Activated CD4-positive, CD25-positive, alpha-beta regulatory T cell treated with anti-CD3 and anti-CD28 coated beads, Interleukin-2, amount 50 U/mL, for 24 hours (primary cell): ENCODE measurements at places on chromosomes 2 and 18.

DNA sequence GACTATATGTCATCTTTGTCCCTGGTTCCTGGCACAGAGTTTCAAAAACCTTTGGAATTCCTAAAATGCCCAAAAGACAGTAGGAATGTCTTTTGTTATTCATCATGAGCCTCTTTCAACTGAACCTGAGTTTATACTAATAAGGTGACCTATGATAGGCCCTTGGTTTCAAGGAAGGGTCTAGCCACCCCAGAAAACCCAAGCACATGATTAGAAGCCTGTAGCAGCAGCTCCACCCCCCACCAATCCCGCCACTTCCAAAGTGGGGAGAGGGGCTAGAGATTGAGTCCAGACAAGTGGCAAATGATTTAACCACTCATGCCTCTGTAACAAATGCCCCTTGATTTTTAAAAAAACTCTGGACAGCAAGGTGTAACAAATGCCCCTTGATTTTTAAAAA is 56.8 kb downstream of the ADD2 start:
- no peak for ATAC-seq

GRCh38 chr2:126657148-126657635 is 1.2 kb downstream of the GYPC start:
- ATAC-seq, result peak; percentile 33

GRCh38 chr2:238915596-238915995 is 67.7 kb downstream of the TWIST2 start:
- no peak for ATAC-seq

- no peak for ATAC-seq
These were observed 18.3 kb upstream of the LNPK start for GRCh38 chr2:176020400-176020799.

GRCh38 chr2:29245742-29246382 is 130.6 kb downstream of the CLIP4 start:
- no peak for ATAC-seq

DNA sequence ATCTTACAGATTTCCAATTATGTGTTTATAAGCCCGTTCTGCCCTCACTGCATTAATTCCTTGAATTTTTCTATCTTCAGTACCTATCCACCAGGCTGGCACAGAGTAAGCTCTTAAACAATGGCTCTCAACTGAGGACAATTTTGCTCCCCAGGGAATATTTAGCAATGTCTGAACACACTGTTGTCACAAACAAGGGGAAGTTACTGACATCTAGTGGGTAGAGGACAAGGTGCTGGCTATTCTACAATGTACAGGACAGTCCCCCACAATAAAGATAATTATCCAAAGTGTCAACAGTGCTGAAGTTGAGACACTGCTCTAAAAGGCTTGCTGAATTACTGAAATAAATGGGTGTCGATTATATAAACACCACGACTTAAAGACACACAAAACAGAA is 5.0 kb downstream of the NDUFS1 start:
- no peak for ATAC-seq

GRCh38 chr18:2893056-2893455 is 46.2 kb downstream of the EMILIN2 start:
- no peak for ATAC-seq

- ATAC-seq, result no peak
These were observed 1020.6 kb downstream of the BCL11A start for GRCh38 chr2:59532808-59533207.

- no peak for ATAC-seq
These were observed 137.5 kb downstream of the FMNL2 start for GRCh38 chr2:152472481-152472887.

DNA sequence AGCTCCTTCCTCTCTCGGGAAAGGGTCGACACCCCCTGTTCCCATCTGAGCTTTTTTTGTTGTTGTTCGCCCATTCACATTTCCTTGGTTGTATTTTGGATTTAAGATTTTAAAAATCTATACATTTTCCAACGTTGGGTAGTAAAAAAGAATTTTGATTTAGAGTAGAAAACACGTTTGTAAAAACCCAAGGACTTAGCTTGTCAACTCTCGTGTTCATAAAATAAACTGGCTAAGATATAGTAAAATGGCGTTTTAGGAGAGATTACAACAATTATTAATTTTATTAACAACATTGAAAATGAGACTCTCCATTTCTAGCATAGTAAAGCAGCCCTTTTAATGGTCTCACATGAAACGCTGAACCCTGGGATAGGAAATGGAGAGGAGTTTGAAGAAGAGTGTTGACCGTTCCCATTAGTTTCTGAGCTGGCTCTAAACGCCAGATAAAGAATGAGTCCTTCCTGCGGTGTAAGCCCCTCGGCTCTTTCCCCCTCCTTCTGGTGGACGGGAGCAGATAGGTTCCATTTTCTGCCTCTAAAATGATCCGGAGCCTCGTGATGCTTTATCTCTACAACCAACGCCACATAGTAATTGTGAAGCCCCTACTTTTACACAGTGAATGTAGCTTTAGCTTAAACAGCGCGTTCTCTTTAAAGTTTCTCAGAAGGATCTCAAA is 24.0 kb upstream of the ZNF516 start:
- no peak for ATAC-seq

DNA sequence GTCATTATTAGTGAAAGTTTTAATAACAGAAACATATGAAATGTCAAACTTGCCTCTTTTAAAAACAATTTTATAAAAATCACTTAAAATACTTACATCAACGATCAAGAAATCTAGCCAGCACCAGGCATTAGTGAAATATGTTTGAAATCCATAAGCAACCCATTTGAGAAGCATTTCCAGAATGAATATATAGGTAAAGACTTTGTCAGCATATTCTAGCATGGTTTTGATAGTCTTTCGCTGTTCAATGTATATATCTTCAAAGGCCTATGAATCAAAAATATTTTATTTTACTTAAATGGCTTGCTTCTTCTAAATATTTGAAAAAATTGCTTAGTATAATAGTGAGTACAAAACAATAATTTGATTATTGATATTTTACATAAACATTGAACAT is 91.1 kb downstream of the SCN3A start:
- no peak for ATAC-seq

- peak; percentile 38 for ATAC-seq
These were observed 7.0 kb upstream of the NDUFV2 start for GRCh38 chr18:9095297-9096006.

DNA sequence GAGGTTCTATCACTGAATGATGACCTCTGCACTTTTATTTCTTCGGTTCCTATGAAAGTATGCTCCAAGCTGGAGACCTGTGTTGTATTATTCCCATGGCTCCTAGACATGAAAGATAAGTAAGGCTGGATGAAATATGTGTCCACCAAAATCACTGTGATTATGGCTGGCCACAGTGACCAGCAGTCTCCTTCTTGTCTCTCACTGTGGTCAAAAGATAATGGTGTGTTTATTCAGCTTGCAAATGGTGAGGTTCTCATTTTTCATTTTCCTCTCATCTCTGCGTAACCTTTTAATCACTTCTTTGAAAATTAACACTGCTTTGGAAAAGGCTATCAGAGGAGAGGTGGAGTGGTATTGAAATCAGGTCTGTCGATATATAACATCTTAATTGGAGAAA is 107.8 kb upstream of the DAPL1 start:
- ATAC-seq, result no peak

DNA sequence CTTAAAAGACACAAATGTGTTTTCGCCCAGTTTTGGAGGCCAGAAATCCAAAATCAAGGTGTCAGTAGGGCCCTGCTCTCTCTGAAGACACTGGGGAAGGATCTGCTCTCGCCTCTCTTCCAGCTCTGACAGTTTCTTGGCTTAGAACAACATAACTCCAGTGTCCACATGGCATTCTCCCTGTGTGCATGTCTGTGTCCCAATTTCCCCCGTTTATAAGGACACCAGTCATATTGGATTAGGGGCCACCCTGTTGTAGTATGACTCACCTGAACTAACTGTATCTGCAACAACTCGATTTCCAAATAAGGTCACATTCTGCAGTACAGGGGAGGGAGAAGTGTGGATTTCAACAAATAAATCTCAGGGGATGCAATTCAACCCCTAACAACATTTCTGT is 263.2 kb downstream of the SS18 start:
- ATAC-seq, result no peak

DNA sequence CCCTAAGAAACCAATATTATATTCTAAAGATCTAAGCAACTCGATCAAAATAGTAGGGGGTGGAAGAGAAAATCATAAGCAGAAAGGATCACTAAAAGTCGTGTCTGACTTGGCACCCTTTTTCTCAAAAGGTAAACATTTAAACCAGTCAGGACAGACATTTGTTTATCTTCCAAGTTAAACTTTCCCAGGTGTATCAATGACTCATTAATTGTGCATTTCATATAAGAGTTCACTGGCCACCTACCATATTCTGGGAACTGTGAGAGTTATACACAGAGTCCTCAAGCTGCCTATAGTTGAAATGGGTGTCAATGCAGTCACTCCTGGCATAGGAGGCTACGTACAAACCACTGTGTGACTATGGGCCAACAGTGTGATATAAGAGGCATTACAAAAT is 4.8 kb upstream of the ACVR1 start:
- no peak for ATAC-seq

DNA sequence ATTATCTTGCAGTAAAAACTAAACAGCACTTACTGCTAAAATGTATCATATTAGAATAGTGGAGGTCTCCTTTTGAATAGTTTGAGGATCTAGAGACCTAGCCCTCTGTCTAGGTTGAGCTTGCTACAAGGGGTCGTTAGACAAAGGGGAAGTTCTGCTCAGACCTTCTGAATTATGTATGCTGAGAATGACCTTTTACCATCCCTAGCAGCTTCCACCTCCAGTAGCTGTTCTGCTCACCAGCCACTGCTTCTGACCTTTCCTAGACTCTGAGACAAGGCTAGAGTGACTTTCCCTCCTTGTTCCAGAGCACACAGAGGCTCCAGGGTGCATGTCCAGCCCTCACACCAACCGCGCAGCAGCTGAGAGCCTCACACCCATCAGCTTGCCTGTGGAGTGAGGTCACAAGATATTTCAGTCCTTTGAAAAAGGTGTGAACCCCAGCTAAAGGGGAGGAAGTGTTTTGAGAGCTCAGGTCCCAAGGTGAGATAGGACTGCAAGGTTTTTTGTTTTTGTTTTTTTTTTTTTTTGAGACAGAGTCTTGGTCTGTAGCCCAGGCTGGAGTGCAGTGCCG is 289.3 kb upstream of the TNP1 start:
- no peak for ATAC-seq

DNA sequence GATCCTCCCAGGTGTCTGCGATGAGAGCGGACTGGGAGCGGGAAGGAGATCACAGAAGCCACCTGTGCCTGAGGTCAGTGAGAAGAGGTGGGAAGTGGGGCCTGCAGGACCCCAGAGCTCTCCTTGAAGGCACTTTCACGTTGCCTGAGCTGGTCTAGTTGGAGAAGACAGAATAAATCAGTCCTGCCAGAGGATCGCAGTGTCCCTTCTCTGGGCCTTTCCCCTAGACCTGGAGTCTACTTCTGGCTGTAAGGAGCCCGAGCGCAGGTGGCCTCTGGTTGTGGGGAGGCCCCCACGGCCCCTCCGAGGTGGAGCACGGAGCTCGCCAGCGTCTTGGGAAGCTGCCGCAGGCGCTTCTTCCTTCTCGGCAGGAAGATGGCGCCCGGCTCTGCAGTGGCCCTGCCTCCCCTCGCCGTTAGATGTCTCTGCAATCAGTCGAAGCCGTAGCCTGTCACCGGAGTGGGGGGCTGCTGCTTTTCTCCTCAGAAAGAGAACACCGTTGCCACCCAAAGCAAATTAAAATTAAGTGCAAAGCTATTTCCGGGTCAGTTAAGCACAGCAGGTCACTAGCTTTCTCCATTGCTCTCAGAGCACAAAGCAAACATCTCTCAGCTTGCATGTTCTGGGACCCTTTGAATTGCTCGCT is 212.0 kb upstream of the MYT1L start:
- no peak for ATAC-seq

DNA sequence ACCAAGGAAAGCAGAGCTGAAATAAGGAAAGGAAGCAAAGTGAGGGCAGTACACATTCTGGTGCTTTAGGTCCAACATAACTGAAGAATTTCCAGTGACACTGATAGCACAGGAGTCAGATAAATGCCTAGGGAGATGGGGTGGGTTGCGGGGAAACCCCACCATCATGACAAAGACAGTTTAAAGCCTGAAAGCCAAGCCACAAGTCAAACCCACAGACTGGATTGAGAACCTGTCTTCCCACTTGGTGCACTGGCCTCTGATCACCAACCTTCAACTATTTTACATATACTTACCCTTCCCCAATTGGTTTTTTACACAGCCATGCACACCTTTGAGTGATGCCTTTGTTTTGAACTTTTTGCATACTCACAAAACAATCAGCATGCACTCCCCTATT is 22.2 kb upstream of the PDK1 start:
- ATAC-seq, result no peak

DNA sequence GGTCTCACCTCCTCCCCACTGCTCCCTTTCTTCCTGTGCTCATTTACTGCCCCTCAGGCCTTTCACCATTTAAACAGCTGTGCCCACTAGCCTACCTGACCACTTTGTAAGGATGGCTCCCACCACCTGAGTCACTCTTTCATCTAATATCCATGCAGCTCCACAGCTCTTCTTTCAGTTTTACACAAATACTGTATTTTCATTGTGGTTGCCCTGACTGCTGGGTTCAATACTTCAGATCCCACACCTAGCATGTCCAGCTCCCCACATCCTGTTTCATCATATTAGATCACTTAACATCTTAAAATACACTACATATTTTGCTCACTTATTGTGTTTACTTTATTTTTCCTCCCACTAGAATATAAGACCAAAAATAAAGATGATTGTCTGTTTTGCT is 1110.6 kb downstream of the TSN start:
- no peak for ATAC-seq

GRCh38 chr2:220775856-220776488 is 796.1 kb downstream of the EPHA4 start:
- no peak for ATAC-seq

- no peak for ATAC-seq
These were observed 94.9 kb downstream of the SLC4A3 start for GRCh38 chr2:219722276-219722879.
